MCF 10A (cell line): ENCODE measurements at places on chromosomes 12 and 14. TPM values are rescaled to one million over a fixed set of nuclear protein-coding genes. Genes with fewer than 3 reads are reported as not detected.

Gene GYS2
- 0.29 and 0.47 TPM in 2 replicates for total RNA-seq

Gene SLC25A47
- total RNA-seq, result not detected in 2 replicates

Gene LALBA
- not detected in 2 replicates for total RNA-seq

Gene A2ML1
- not detected in 2 replicates for total RNA-seq

DNA sequence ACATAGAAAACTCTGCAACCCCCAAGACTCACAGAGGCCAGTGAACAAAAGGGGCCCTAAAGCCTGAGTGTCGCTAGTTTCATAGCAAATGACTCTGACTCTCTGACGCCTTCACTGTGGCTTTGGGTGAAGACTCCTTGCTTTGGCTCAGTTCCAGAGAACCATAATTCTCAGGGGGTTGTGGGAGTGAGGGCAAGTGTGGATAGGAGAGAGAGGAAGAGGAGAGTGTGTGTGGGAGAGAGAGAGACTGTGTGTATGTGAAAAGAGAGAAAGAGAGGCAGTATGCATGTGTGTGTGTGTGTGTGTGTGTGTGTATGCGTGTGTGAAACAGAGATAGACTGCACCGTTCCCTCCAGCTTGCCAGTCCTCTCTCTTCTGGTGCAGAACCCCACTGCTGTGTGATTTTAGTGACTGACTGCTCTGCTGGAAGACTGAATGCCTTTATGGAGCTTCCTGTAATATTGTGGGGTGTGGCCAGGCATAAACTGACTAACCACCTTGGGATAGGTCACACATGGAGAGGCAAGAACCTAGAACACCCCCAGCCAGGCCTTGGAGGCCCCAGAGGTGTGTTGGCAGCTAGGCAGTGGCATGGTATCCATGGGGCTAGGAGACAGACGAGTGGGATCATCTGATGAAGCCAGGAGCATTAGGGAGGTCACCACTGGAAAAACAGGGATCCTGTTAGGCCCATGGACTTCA, 45.9 kb upstream of the STXBP6 start:
- H3K27ac ChIP-seq, result no peak overlapping the region
- no peak overlapping the region for H3K4me3 ChIP-seq
- H3K27me3 ChIP-seq, result no peaks in the 10 kb centered on the region
- no peak for DNase-seq
- H3K36me3 ChIP-seq, result no peaks in the 10 kb centered on the region
- peaks cover 2% of the 10 kb centered on the region for H3K4me1 ChIP-seq

GRCh38 chr14:37508503-37508902, 86.5 kb downstream of the FOXA1 start:
- no peaks in the 10 kb centered on the region for H3K4me1 ChIP-seq
- no peaks in the 10 kb centered on the region for H3K27me3 ChIP-seq
- H3K27ac ChIP-seq, result no peak overlapping the region
- H3K4me3 ChIP-seq, result no peak overlapping the region

- H3K27me3 ChIP-seq, result no peaks in the 10 kb centered on the region
- H3K4me3 ChIP-seq, result no peak overlapping the region
- peaks cover 15% of the 10 kb centered on the region for H3K36me3 ChIP-seq
- DNase-seq, result peak; percentile 70
Measured at GRCh38 chr14:35390577-35391387, 13.8 kb downstream of the NFKBIA start.

- no peak for DNase-seq
- no peaks in the 10 kb centered on the region for H3K4me1 ChIP-seq
- no peaks in the 10 kb centered on the region for H3K36me3 ChIP-seq
Measured at GRCh38 chr14:58762629-58763028, 124.9 kb downstream of the DACT1 start.

DNA sequence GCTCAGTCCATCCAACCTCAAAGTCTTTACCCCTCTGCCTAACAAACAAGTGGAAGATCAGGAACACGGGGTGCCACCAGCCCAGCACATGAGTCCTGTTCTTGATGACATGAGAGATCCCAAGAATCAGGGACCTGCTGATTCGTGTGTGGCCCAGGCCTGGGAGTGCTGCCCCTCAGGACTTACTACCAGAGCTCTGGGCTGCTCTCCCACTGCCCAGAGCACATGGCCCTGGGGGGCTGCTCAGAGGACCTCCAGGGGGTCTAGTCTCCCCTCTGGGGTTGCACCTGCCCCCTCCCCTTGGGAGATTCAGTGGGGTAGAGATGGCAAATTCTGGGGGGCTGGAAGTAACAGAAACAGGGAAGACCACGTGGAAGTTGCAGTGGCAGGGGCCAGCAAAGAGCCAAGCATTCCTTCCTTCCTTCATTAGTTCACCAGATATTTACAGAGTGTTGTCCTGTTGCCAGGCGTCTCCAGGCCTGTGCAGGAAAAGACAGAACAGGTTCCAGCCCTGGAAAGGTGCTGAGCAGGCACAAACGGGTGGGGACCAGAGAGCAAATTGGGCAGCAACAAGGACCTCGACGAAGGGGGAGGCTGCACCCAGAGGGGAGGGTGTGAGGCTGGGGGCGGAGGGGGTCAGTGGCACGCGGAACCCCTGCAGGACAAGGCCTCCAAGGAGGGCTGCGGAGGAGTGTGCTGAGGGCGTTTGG, 45.1 kb upstream of the MEG3 start:
- H3K4me1 ChIP-seq, result no peaks in the 10 kb centered on the region
- DNase-seq, result no peak
- H3K27ac ChIP-seq, result no peak overlapping the region
- H3K4me3 ChIP-seq, result no peak overlapping the region
- peaks cover 28% of the 10 kb centered on the region for H3K27me3 ChIP-seq

GRCh38 chr12:90129366-90130030, 420.9 kb upstream of the ATP2B1 start:
- H3K27ac ChIP-seq, result no peak overlapping the region
- H3K27me3 ChIP-seq, result no peaks in the 10 kb centered on the region
- H3K4me1 ChIP-seq, result peaks cover 2% of the 10 kb centered on the region
- H3K4me3 ChIP-seq, result no peak overlapping the region
